ENCODE measurements at places on chromosomes 3 and 15. TPM values are rescaled to one million over a fixed set of nuclear protein-coding genes. Genes with fewer than 3 reads are reported as not detected.

- no peak for DNase-seq
Measured at GRCh38 chr3:168473334-168473890, 377.7 kb upstream of the GOLIM4 start.

DNA sequence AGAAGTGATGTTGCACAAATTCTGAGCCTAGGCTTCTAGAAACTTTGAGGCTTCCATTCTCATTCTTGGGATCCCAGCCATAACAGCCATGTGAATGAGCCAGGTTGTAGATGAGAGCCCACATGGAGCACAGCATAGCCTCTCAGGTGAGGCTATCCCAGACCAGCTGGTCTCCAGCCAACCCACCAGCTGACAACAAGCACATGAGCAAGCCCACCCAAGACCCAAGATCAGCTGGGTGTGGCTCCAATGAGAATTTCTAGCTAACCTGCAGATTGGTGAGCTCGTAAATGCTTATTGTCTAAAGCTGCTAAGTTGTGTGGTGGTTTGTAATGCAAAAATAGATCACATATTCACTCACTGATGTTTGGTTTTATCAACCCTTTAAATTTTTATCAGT lies 14.4 kb downstream of the KY start:
- DNase-seq, result no peak

GRCh38 chr3:115590873-115591272 lies 32.4 kb upstream of the GAP43 start:
- DNase-seq, result no peak

- DNase-seq, result no peak
Measured at GRCh38 chr15:71802770-71803169, 7.6 kb upstream of the NR2E3 start.

- no peak for DNase-seq
Measured at GRCh38 chr15:92448370-92448769, 54.7 kb downstream of the ST8SIA2 start.

DNA sequence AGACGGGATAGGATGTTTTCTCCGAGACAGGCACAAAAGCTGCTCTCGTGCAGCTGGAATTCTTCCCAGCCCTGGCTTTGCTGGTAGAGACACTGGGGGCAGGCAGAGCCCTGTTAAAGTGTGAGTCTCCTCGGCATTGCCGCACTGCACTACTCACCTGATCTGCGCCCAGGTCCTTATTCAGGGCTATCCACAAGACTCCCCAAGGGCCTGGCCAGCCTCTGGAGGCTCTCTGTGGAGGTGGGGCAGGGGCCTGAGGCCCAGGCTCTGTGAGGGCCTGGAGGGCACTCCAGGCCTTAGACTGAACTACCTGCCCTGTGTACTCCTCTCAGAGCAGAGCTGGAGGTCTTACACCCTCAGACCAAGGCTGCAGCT lies 48.4 kb downstream of the KY start:
- no peak for DNase-seq

DNA sequence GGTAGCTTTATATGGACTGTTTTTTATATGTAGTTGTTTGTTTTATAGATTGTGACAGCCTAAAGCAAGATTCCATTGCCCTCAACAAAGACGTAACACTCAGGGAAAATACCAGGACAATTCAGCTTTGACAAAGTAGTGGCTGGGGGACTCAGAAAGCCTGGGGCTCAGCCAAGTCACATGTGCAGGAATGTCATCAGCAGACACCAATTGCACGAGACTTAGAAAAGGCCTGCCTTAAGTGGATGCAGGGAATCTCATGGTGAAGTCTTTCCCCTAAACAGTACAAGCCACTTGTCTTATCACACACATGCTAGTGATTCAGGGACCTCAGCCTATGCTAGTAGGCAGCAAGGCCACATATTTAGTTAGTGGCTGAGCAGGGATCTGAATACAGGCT lies 381.8 kb upstream of the THBS1 start:
- no peak for DNase-seq

DNA sequence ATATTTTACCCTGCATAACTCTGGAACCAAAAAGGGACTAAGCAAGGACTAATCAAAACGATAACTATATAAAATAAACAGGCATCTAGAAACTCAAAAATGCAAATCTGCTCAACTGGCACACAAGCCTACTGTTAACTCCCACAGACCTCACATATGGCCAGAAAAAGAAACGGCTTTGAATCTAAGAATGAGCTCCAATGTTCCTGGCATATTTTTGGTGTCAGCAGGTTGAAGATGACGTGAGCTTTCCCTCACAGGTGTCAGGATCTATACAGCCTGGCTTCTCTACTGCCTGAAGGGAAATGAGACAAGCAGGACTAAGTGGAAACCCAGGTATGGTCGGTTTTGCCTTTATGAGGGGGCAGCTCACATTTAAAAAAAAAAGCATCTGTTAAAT lies 120.1 kb upstream of the SPATA12 start:
- no peak for DNase-seq

DNA sequence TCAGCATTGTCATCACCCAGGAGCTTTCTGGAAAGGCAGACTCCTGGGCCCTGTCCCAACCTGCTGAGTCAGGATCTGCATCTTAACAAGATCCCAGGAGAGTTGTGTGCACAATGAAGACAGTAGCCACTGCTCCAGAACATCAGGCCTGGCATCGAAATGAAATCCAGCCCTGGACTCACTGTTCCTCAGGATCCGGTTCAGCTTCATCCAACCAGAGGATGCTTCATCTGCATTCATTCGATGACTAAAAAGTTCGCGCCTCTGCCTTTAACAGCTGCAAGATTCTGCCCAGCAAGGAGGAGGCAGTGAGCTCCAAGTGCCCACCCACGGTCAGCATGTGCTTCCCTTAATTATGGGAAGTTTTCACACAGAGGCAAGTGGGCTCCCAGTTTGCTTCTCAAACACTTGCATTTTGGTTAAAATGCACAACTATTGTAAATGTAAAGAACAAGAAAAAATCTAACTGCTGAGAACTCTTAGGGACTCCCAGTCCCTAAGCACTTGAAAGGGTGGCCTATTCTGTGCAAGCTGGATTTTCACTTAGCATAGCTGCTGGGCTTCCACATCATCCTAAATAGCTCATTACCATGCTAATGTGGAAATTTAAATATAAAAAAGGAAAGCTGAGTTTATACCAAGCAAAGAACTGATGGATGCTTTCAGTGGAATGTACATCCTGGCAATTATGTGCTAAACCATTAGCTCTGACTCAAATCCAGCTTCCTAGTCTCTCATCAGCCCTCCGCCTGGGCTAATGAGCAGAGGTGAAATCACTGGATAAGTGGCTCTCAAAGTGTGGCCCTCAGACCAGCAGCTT lies 25.5 kb upstream of the ESYT3 start:
- DNase-seq, result no peak

GRCh38 chr3:25033407-25034029 lies 394.5 kb upstream of the RARB start:
- DNase-seq, result no peak

DNA sequence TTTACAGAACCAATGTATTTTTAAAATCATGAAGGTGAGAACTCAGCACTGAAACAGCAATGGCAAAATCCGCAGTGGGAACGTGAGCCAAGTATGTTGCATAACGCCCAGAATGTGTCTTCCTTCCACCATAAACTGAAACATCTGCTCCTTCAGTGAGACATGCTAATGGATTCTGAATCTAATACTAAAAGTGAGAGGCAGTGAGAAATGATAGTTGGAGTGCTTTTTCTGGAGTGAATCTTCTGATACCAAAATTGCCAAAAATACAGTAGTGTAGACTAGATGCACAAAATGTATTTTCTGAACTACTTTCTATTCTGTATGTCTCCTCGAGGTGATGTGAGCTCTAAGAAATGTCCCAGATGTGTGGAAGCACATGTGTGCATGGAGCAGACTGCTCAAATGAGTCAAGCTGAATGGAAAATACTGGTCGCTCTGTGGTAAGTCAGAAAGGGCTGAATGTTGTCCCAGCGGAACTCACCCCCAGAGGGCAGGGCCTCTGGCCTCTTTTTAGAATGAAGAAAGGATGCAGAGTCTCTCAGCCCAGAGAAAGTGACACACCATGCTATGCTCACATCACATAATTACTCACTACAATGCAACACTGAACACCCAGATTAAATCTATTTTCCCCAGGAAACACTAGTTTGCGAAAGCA lies 73.0 kb downstream of the ATP10A start:
- DNase-seq, result no peak

Gene LTF
- total RNA-seq, result 106 TPM

Gene CPNE4
- total RNA-seq, result not detected

Gene GBE1
- total RNA-seq, result 21.2 TPM

Gene SYNM
- total RNA-seq, result 4.5 TPM

Measured in spleen (tissue), 13 donors.